Urinary bladder (tissue), 4 donors: ENCODE measurements at places on chromosomes 5 and 9. TPM values are rescaled to one million over a fixed set of nuclear protein-coding genes. Genes with fewer than 3 reads are reported as not detected.

ABLIM3 gene
- 14.4 TPM for polyA plus RNA-seq

SLC6A19 gene
- not detected for polyA plus RNA-seq

RNF208 gene
- 8.1 TPM for polyA plus RNA-seq

EXOSC2 gene
- polyA plus RNA-seq, result 18.4 TPM

COL5A1 gene
- polyA plus RNA-seq, result 68.5 TPM

ZDHHC21 gene
- polyA plus RNA-seq, result 3.2 TPM

TSSK1B gene
- not detected for polyA plus RNA-seq

AHRR gene
- 6.5 TPM for polyA plus RNA-seq

PRXL2C gene
- 11.2 TPM for polyA plus RNA-seq

ENTR1 gene
- 37.5 TPM for polyA plus RNA-seq

PKN3 gene
- polyA plus RNA-seq, result 9.5 TPM

HMCN2 gene
- polyA plus RNA-seq, result 14.6 TPM

OBP2A gene
- not detected for polyA plus RNA-seq

OR13C2 gene
- polyA plus RNA-seq, result not detected

WNT8A gene
- polyA plus RNA-seq, result not detected

SPINK1 gene
- polyA plus RNA-seq, result 393 TPM

SOWAHA gene
- 0.65 TPM for polyA plus RNA-seq

DNA sequence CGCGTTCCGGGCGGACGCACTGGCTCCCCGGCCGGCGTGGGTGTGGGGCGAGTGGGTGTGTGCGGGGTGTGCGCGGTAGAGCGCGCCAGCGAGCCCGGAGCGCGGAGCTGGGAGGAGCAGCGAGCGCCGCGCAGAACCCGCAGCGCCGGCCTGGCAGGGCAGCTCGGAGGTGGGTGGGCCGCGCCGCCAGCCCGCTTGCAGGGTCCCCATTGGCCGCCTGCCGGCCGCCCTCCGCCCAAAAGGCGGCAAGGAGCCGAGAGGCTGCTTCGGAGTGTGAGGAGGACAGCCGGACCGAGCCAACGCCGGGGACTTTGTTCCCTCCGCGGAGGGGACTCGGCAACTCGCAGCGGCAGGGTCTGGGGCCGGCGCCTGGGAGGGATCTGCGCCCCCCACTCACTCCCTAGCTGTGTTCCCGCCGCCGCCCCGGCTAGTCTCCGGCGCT lies at the start of gene DAPK1:
Gene DAPK1, plus strand, starts transcription at position 264 of the 442 bp plus-strand sequence. CDS start 1,211 bp downstream, outside the sequence.
- no peak for DNase-seq

DNA sequence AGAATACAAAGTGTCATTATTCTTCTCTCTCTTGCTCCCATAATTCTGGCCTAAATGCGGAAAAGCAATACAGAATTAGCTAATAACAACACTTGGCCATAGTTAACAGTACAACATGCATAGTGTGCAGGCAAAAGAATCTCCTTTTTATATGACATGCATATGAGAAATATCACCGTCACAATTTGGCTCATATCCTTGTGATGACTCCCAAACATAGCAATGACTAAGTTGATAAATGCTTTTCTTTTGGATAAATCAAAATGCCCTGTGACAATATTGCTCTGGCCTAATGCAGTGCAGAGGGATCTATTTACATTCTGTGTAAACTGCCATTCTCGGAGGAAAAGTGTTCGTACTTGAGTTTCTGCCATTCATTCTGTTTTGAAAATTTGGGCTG lies 121.9 kb upstream of the GHR start:
- no peak for DNase-seq

GRCh38 chr9:94507531-94508258 lies 47.2 kb upstream of the PCAT7 start:
- no peak for DNase-seq

GRCh38 chr9:124013309-124014210 lies 2.0 kb downstream of the LHX2 start:
- DNase-seq, result no peak

- DNase-seq, result no peak
Measured at GRCh38 chr9:79000230-79001002, 571.3 kb upstream of the TLE4 start.

DNA sequence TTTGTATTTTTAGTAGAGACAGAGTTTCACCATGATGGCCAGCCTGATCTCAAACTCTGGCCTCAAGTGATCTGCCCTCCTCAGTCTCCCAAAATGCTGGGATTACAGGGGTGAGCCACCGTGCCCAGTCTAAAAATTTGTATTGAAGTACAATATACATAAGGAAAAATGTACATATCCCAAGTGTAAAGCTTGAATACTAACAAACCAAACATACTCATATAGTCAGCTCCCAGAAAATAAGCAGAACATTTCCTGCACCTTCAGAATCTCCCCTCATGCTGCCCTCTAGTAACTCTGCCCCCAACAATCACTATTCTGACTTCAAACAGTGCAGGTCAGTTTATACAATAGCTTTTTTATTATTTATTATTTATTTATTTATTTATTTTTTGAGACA lies 1.6 kb upstream of the NOL6 start:
- no peak for DNase-seq

DNA sequence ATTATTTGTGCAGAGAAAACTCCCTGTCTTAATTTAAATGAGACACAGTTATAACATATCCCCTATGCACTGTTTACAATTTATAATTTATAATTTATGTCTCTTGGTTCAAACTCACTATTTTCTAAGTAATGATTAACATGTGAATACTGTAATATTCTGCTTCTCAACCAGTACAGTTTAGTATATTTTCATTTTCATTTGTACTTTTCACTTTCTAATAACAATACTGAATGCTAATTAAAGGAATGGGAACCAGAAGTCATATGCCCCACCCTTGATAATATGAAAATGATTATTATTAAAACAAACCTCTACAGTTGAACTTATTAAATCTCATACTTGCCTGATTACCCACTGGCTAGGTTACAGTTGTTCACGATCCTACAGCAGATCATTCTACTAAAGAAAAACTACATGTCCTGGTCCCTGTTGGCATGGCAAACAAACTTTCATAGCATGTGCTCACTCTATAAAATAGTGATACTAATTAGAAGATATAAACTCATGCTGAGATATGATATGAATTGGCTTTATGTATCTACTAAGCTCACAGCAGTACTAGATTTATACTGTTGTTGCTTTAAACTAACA lies 66.4 kb downstream of the POU5F2 start:
- no peak for DNase-seq

GRCh38 chr9:131407717-131408195 lies 13.9 kb downstream of the PRRC2B start:
- DNase-seq, result no peak

DNA sequence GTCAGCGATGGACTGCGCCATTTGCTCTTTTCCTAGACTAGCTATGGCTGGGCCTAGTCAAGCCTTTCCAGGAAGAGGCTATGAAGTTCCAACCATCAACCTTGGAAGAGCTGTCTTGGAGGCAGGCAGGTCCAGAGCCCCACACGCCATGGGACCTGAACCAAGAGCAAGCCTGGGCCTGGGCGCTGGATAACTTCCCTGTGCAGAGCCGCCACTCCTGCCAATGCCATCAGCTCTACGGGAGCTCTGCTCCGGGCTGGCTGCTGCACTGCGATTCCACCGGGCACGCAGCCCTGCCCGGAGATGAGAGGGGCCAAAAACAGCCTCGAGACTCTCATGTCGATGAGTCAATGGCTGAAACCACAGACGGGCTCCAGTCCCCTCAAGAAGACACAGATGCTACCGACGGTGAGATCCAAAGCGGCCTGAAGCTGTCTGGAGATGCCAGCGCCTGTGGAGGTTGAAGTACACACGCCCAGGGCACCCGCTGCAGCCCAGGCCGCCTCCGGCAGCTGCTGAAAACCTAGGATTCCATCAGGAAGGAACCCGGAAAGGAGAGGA lies 103.7 kb upstream of the SELENOP start:
- no peak for DNase-seq

DNA sequence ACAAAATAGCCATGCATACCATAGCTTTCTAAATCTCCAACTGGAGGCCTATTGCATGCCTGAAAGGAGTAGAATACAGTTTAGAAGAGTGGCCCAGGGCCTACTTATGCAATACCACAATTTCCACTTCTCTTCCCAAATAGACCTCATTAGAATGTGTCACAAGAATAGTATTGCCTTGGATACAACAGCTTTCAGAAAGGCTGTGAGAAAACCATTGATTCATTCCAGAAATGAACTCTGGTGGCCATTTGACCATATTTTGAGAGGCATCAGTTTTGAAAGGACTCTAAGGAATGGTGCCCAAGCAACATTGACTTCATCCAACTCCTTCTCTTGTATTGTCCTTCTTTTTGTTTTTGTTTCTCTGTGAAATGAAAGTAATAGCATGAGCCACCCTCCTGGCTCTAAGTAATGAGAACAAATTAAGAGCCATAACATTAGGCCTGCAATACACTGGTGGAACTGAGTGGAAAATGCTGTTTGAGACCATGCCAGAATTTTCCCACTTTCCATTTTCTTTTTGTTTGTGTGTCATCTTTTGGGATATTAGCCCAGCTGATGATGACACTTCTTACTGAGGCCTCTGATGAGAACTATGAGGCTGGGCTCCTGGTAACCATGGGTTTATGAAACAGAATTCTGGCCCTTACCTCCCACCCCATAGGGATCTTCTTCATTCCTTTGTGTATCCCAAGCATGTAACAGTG lies 90.2 kb downstream of the TMEM174 start:
- no peak for DNase-seq

- no peak for DNase-seq
Measured at GRCh38 chr5:158080112-158080511, 221.2 kb upstream of the CLINT1 start.

DNA sequence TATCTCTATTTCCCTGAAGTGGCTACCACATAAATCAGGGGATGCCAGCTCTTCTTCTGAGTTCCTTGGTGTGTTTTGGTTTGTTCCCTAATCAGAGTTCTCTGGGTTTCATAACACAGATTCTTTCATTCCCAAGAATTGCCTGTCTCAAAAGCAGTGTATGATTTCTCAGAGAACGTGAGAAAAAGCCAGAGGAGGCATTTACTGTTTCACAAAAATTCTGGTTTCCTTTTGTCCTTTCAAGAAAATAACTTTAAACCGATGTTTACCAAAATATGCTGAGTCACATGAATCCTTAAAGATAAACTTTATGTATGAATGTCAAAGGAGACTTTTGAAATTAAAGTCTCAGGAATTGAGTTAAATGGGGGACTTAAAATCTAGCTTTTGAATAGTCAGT lies 314.3 kb downstream of the EBF1 start:
- no peak for DNase-seq

DNA sequence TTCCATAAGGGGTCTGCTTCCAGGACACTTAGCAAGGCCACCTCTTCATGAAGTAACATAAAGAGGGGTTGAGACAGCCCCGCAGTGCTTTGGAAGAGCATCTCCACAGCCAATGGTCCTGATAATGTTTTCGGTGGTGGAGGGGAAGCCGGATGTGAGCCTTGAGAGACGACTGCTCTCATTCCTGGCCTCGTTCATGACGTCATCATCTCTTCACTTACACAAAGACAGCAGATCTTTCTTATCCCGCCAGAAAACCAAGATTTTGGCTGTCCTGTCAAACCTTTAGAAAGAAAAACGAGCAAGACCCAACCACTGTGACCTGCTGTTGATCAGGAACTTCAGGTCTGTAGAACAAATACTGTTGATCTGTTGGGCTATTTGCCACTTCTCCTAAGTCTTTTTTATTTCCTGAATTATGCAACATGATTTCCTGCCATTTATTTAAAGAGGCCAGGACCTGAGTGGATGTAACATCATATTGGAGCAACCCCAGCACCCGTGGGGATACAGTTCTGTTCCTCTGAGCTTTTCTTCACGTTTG lies 89.0 kb upstream of the IRX2 start:
- no peak for DNase-seq

DNA sequence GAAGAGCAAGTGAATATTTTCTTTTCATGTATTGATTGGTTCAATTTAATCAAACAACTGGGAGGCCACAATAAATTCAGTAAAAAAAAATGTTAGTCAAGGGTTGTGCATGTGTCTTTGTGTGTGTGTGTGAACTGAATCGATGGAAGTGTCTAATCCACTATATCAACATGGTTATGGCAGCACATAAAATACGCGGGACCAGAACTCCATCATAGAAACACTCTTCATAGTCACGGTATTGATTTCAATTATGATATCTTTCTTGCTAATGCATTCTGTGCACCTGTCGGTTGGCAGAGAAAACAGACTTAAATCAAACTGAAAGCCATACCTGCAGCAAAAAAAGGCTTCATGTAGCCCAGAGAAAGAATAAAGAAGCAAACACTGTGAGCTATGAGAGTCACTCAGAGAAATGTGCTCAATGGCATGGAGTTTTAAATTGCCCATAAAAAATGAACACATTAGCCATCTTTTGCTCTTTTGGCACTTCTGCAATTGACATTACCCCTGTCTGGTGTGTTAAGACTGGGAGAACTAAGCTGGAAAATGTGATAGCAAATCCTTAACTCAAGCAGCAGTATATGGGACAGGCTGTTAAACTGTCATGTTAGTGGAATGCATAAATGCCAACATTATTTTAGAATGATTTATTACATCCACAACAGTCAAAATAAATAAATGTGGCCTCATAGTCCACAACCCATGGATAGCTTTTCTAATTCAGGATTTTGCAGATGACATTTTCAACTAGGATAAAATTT lies 642.4 kb upstream of the C9orf72 start:
- DNase-seq, result no peak

DNA sequence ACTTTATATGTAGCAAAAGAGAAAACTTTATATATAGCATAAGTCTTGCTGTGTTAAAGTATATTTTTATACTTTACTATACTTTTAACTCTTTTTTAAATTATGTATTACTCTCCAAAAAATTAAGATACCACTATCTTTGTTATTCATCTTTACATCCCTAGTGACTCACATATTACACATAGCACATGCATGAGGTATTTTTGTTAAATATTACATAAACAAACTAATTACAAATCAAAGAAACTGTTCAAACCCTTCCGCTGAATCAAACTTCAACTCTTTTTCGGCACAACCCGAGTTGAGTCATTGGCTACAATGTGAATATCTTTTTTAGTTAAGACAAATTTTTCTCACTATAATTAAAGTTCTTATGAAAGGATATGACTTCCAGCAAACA lies 32.1 kb downstream of the NADK2 start:
- no peak for DNase-seq

GRCh38 chr9:97109194-97109811 lies 70.4 kb upstream of the CTSV start:
- peak; percentile 5 for DNase-seq

GRCh38 chr5:121019106-121019505 lies 555.0 kb downstream of the PRR16 start:
- no peak for DNase-seq

DNA sequence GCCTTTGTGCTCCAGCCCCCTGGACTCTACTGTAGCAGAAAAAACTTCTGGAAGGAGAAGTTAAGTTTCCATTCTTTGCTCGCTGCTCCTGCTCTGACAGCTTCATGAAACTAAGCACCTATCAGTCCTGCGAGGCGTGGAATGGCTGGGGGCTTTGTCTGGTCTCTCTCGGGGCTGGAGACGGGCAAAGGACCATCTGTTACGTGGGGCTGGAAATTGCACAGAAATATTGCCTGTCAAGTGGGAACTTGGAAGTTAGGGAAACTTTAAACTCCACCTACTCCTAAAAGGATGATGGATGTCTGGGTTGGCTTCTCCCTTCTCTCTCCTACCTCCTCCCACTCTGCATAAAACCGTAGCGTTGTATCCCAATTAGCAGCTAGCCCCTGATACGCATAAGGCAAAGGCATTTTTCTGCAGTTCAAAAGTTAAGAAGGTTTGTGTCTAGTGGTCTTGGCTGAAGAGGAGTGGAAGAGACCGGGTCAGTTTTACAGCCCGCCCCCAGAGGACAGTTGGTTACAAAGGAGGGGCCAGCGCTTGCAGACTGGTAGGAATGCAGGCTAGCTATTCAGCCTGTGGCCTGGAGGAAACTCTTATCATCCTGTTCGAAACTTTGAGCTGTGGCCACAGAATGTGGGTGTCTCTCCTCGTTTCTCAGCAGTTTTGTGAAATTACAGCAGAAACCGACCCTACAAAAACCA lies 1.3 kb downstream of the FBXL7 start:
- DNase-seq, result peak; percentile 57

- no peak for DNase-seq
Measured at GRCh38 chr5:35246900-35247647, 16.8 kb upstream of the PRLR start.
